ENCODE measurements at places on chromosomes 2 and 18.

DNA sequence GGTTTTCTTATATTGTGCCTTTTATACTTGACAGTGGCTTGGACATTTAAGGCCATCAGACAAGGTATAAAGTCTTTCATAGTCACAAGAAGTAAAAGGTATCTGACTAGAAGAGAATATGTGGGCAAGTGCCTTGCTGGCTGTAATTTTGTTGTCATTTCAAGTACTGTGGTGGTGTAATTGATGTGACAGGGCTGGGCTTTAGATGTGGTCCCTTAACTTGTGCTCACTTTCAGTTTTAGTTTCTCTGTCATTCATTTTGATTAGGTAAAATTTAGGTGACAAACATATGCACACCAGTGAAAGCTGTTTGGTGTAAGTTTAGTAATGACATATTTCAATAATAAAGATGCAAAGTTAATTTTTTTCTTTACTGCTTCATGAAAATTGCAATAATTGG lies 31.2 kb upstream of the TBR1 start:
- DNase-seq, result no peak

GRCh38 chr2:101983486-101983885 lies 8.3 kb upstream of the IL1R2 start:
- no peak for DNase-seq

DNA sequence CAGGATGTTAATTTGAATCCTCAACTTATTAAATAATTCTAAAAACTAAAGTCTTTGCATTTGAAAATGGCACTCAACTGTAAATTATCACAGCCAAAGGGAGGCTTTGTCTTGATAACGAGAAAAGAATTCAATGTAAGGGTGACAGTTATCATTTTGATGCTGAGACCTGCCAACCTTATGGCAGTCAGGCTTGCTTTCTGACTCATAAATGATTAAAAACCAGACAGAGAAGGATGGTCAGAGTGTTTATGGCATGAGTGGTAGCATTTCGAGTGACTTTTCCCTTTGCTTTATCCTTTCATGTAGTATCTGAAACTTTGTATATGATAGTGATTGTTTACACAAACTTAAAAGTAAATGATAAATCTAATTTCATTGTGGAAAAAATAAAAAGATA lies 53.9 kb upstream of the EPC2 start:
- no peak for DNase-seq

GRCh38 chr18:61637319-61637718 lies 255.5 kb downstream of the RNF152 start:
- no peak for DNase-seq

- DNase-seq, result no peak
Measured at GRCh38 chr18:71223486-71223885, 934.6 kb downstream of the SOCS6 start.
